Activated T-helper 1 cell treated with Interleukin-2 at 50 U/mL for 16 hours (primary cell): ENCODE measurements at places on chromosomes 13 and 19.

DNA sequence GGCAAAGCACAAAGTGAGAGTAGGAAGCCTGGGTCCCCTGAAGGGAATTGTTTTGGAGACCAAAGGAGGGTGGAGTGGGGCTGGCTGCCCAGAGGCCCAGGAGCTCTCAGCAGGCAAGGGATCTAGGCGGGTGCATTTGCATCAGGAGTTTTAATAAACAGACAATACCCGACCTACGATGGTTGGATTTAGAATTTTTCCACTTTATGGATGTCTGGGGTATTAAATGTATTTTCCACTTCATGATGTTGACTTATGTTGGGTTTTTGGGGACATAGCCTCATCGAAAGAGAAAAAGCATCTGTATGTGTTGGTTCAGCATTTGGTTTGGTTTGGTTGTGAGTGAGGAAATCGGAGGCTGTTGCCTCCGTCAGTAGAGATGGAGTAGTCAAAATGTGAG, 205.2 kb upstream of the MAB21L1 start:
- no peak for DNase-seq

DNA sequence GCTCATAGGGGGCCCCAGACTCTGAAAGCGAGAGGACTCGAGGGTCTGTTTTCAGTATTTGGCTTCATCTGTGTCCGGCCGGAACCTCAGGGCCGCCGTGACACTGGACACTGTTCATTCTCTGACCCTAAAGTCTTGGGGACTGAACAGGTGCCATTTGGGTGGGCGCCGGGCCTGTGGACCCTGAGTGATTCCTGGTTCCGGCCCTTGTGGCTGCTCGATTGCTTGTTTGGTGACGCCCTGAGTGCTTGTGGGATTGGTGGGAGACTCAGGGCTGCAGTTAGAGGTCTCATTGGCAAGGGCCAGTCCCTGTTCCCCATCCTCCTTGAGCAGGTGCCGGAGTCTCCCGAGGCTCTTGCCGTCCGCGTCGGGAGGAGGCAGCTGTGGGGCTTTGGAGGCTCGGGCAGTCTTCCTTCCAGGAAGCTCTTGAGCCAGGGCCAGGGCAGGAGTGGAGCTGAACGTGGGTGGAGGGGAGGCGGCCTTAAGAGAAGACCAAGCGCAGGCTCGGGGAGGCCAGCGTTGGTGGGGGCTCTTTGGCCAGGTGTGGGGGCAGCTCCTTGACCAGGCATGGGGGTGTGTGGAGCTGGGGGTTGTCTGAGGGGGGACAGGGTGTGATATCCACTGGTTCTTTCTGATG, 4.7 kb downstream of the PTBP1 start:
- no peak for DNase-seq

DNA sequence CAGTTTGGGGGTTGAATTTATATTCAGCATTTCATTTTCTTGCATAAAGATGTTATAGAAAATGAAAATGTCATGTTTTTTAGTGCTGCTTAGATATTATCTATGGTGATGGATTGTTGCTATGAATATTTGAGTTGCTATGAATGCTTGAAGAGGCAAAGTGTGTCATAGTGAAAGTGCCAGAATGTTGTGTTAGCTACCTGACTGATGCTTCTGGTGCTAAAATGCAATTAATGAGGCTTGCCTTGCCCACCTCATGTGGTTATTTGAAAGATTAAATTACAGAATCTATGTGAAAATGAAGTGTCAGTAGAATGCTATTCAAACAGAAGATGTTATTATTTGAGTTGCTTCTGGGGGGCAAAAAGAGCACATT, 62.7 kb upstream of the MYCBP2 start:
- DNase-seq, result no peak

- DNase-seq, result no peak
These were observed 46.8 kb downstream of the COG3 start for GRCh38 chr13:45511310-45512097.

DNA sequence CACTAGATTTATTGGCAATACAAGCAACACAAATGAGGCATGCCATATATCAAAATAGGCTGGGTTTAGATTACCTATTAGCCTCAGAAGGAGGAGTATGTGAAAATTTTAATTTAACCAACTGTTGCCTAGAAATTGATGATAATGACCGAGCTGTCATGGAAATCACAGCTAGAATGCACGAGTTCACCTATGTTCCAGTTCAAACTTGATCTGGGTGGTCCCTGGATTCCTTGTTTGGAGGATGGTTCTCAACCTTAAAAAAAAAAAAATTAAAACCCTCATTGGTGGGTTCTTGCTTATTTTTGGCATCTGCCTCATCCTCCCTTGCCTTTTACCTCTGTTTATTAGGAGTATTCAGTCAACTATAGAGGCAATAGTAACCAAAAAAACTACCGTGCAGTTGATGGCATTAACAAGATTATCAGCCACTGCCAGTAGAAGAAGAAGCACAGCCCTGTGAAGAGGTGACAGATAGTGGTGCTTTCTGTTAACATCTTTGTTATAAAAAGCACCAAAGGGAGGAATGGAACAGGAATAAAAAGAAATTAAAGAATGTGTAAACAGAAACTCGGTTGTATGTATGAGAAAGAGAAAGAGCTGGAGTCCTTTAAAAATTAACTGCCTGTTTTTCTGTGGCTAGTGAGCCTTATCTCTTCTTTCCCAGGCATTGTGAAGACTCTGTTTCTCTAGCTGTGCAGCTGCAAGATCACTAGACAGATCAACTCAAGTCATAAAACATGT, 106.4 kb downstream of the ZNF429 start:
- no peak for DNase-seq

GRCh38 chr13:20901668-20902437, 693 bp downstream of the XPO4 start:
- no peak for DNase-seq

DNA sequence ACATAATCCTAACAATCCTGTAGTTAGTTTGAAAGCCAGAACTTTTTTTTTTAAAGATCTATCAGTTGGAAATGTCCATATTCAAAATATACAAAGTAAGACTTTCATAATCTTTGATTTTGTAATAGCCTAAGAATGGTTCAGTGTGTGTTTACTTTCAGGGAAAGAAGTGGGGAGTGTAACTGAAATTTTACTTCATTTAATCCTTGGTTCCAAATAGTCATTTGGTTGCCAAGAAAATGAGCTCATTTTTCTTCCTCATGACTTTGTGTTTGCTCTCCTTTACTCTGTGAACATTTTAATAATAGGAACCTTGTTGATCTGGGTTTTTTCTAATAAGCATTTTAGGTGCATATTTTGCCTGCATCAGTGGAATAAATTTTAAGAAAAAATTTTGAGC, 278.8 kb downstream of the SLITRK6 start:
- no peak for DNase-seq

GRCh38 chr19:51467864-51468544, 9.8 kb upstream of the SIGLEC8 start:
- DNase-seq, result no peak

- DNase-seq, result no peak
These were observed 53.3 kb downstream of the CEBPG start for GRCh38 chr19:33426621-33427361.

- DNase-seq, result no peak
These were observed 15.4 kb downstream of the FARP1 start for GRCh38 chr13:98158172-98158899.

- DNase-seq, result no peak
These were observed 84.1 kb downstream of the CHST8 start for GRCh38 chr19:33705860-33706259.

GRCh38 chr13:20424949-20425348, 100.7 kb downstream of the CRYL1 start:
- DNase-seq, result no peak

DNA sequence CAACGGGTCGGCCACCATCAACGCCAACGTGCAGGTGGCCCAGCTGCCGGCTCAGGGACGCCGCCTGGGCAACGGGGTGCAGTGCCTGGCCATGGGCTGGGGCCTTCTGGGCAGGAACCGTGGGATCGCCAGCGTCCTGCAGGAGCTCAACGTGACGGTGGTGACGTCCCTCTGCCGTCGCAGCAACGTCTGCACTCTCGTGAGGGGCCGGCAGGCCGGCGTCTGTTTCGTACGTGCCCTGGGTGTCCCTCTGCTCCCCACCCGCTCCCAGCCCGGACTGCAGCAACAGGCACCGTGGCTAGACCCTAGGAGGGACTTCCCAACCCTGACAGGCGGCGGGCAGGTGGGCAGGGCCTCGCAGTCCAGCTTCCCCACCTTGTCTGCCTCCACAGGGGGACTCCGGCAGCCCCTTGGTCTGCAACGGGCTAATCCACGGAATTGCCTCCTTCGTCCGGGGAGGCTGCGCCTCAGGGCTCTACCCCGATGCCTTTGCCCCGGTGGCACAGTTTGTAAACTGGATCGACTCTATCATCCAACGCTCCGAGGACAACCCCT, 3.5 kb downstream of the ELANE start:
- DNase-seq, result no peak

GRCh38 chr13:66475061-66475460, 755.1 kb downstream of the PCDH9 start:
- no peak for DNase-seq

DNA sequence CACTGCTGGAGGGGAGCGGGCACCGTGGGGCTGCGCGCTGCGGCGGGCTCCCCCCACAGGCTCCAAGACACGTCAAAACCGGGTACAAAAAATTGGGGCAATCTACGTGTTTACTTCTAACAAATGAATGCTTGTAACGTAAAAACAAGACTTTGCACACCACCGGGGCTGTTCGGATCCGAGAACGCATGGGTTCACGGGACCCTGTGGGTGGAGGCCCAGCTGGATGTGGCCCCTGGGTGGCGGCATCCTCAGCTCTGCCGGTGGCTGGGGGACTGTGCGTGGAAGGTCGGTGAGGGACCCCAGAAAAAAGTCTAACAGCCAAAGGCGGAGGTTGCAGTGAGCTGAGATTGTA, 10.3 kb upstream of the SLC7A10 start:
- DNase-seq, result no peak

DNA sequence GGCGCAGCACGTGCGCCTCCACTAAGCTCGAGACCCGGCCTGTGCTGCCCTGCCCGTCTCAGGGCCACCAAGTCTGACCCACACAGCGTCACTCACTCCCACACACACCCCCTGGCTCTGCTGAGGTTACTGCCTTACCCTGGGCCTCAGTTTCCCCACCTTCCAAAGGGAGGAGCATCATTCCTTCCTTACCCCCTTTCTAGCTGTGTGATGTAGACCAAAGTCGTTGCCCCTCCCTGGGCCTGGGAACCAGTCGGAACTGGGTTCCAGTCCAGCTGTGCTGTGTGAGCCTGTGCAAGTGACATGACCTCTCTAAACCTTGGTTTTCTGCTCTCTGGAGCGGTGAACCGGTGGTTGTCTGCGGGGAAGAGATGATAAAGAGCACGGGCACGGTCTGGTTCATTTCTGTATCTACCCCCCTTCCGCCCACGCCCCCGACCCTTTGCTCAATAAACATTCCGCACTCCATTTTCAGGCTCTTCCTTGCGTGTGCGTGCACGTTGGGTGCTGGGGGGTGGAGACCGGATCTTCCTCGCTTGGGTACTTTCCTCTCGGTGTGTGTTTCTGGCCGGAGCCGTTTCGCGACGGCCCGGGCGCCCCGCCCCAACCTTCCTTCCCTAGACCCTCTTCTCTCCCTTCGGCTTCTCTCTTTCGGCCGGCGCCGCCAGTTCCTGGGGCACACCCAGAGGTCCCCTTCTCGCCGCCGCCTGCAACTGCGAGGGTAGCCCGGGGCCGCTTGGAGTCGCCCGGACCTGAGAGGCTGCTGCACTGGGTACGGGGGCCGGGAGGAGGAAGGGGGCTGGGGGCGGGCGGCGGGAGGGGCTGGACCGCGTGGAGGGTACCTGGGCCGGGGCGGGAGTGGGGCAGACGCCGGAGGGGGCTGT, at the start of gene ZNF581:
TSS of gene ZNF581 (plus strand) at position 647 of the 884 bp plus-strand sequence. CDS start 923 bp downstream, outside the sequence.
- peak; percentile 72 for DNase-seq

- DNase-seq, result no peak
These were observed 488 bp upstream of the EEF2 start for GRCh38 chr19:3985643-3986259.

GRCh38 chr19:9917321-9917720, 19.0 kb downstream of the OLFM2 start:
- no peak for DNase-seq

DNA sequence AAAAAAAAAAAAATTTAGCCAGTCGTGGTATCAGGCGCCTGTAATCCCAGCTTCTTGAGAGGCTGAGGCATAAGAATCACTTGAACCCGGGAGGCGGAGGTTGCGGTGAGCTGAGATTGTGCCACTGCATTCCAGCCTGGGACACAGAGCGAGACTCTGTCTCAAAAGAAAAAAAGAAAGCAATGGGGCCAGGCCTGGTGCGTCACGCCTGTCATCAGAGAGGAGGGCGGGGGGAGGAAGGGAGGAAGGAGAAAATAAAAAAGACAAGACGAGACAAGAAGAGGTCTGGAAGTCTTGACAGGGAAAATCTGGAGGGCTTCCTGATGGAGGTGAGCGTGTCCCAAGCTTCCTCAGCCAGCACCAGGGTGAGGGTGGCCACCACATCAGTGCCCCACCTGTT, 54.9 kb upstream of the PTPRS start:
- DNase-seq, result no peak
